ENCODE measurements at places on chromosomes 2 and 18.

GRCh38 chr18:35110059-35110458 lies 68.8 kb downstream of the MAPRE2 start:
- no peak for DNase-seq

GRCh38 chr2:226732478-226733188 lies 67.0 kb downstream of the IRS1 start:
- DNase-seq, result no peak

DNA sequence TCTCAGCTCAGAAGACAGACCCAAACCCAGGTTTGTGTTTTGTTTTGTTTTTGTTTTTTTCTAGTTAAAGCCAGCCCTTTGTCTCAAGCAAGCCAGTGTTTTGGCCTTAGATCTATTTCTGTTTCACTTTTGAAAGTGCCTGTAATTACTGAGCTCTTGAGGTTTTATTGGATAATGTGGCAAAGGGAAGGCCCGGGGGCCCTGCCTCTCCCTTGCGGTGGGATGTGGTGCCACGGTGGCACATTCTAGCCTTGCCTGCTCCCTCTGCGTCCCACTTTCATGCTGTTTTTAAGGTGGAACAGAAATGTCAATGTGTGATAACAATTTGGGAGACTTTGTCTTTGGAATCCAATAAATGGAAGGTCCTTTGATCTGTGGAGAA lies 2.5 kb downstream of the HPCAL1 start:
- DNase-seq, result no peak

DNA sequence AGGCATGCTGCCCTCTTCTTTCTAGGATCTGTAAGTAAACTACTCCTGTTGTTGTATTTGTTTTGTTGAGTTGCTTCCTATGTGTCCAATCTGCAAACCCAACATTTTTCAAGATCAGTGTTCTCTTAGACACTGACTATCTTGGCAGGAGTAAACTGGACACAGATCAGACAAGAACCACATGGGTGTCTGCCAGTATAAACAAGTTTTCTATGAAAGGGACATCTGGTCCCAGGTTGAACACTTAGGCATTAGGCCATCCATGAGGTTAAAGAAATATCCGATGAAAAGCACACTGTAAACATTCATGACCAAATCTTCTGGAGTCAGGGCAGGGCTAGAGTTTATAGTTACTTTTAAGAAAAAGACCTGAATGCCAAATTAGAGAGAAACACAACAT lies 441.8 kb downstream of the NYAP2 start:
- no peak for DNase-seq

DNA sequence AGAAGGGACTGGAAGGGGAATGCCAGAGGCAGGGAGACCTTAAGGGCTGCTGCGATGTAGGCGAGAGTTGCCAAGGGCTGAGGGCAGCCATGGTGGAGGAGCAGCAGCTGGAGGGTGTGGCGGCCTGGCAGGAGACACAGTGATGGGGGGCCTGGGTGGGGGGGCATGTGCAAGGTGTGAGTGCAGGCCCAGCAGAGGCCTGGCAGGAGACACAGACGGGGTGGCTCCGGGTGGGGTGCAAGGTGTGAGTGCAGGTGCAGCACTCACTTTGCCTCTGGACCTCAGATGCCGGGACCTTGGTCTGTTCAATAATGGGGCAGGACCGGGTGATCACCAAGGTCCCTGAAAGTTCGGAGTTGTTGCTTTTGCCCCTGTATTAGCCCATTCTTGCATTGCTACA lies 76.2 kb upstream of the ODC1 start:
- DNase-seq, result no peak

DNA sequence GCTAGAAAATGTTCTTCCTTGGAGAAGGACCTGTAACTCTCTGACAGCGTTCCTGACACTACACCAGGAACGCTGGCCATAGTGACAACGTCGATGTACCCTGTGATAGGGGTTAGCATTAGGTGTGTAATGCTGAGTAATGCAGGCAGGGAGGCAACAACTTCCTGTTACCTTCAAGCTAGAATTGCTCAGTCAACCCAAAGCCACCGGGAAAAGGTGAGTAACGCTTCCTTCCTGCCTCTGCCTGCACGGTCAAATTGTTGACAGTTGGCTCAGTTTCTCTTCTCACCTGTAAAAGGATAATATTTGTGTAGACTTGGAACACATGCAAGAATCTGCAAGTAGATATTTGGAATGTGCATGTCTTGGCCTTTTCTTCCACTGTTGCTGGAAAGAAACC lies 12.7 kb downstream of the FAM110C start:
- DNase-seq, result peak; percentile 84

GRCh38 chr2:29270701-29271121 lies 155.5 kb downstream of the CLIP4 start:
- DNase-seq, result no peak

DNA sequence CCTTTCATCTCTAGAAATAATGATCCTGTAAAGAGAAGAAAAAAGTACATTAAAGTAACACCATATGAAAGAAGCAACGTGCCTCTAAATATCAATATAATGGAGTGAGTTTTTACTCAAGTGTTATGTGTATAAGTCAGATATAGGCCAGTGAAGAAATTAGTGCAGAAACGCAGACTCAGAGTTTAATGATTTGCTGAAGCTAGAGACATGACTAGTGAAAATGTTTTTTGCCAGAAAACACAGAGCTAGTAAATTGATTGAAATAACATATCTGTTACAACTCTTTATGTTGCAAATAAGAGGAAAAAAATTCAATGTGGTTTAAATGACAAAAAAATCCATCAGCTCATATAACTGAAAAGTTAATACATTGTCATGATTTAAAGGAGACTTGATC lies 217.2 kb upstream of the NXPH2 start:
- DNase-seq, result no peak

- no peak for DNase-seq
Observed at GRCh38 chr2:206531996-206532543, 88.7 kb downstream of the ADAM23 start.

- DNase-seq, result peak; percentile 68
Observed at GRCh38 chr2:224038049-224038829, 847 bp downstream of the SERPINE2 start.

GRCh38 chr2:62287282-62287681 lies 91.4 kb downstream of the B3GNT2 start:
- DNase-seq, result no peak

DNA sequence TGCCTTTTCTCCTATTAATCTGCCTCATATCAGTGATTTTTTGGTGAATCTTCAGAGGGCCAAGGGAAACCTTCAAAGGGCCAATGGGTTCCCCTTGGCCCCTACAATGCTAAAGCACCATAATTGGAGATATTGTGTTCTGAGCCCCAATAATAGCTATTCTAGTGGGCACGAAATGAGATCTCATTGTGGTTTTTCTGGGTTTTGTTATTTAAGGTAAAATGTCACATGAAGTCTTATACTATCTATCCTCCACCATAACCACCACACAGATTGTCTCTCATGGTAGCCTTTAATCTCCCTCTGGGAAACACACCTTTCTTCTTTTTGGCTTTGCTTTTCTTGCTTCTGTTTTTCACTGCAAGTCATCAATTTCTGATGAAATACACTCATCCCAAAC lies 152.8 kb downstream of the B3GNT2 start:
- no peak for DNase-seq

DNA sequence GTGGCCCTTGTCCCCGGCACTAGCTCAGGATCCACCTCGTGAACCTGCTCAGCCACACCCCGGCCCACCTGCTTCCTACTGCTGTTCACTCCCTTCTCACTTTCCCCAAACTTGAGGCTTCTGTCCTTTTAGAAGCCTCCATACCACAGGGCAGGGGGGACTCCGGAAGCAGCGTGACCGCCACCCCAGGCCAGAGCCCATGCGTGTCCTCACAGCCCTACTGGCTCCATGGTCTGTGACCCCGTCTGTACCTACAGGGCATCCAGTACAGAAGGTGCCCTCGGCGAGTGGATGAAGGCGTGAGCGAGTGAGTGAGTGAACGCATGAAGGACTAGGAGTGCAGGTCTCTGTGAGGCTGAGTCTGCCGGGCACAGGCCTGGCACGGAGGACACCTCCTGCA lies 253.2 kb downstream of the TWIST2 start:
- DNase-seq, result no peak

GRCh38 chr18:80009661-80010550 lies 21.5 kb upstream of the TXNL4A start:
- DNase-seq, result peak; percentile 91

GRCh38 chr2:17323697-17324096 lies 194.5 kb downstream of the RAD51AP2 start:
- no peak for DNase-seq

- DNase-seq, result no peak
Observed at GRCh38 chr2:18456026-18456425, 104.4 kb downstream of the RDH14 start.

GRCh38 chr2:26080356-26080755 lies 46.5 kb downstream of the RAB10 start:
- DNase-seq, result no peak

- DNase-seq, result no peak
Observed at GRCh38 chr2:97675430-97676113, 6.1 kb downstream of the C2orf92 start.

- no peak for DNase-seq
Observed at GRCh38 chr2:30894498-30895119, 87.4 kb upstream of the CAPN13 start.

- DNase-seq, result no peak
Observed at GRCh38 chr2:240877460-240878340, 9.1 kb downstream of the AGXT start.

GRCh38 chr2:178233428-178233827 lies 39.1 kb downstream of the OSBPL6 start:
- peak; percentile 59 for DNase-seq

GRCh38 chr18:38241216-38241615 lies 675.6 kb upstream of the CELF4 start:
- DNase-seq, result no peak
